ENCODE measurements at places on chromosomes 5 and 9. TPM values are rescaled to one million over a fixed set of nuclear protein-coding genes. Genes with fewer than 3 reads are reported as not detected.

GTF2H2C gene
- 20.6 TPM for total RNA-seq

DAB2 gene
- 102 TPM for total RNA-seq

RCL1 gene
- 13.9 TPM for total RNA-seq

SH3PXD2B gene
- 15.7 TPM for total RNA-seq

ZMAT2 gene
- 45.4 TPM for total RNA-seq

ACO1 gene
- total RNA-seq, result 76.7 TPM

FRRS1L gene
- not detected for total RNA-seq
